ENCODE measurements at places on chromosomes 1 and 21.

DNA sequence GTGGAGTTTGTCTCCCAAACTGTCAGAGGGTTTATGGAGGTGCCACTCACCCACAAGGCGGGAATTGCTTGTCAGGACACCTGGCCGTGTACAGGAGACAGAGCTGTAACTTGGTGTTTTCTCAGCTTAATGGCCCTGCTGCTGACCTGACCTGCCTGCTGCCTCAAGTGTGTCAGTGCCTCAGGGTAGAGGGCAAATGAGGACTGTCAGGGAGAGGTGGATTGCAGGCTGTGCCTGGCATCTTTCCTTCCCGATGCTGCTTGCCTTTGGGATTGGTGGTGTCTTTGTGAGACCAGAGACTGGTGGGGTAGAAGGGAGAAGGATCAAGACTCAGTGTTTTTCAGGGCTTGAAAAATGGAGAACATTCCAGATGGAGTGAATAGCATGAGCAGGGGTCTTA is 31.4 kb downstream of the TMEM53 start:
- DNase-seq, result no peak

GRCh38 chr1:71414179-71414578 is 333.3 kb upstream of the ZRANB2 start:
- DNase-seq, result no peak

GRCh38 chr21:40299451-40299850 is 432.2 kb downstream of the PCP4 start:
- DNase-seq, result no peak

DNA sequence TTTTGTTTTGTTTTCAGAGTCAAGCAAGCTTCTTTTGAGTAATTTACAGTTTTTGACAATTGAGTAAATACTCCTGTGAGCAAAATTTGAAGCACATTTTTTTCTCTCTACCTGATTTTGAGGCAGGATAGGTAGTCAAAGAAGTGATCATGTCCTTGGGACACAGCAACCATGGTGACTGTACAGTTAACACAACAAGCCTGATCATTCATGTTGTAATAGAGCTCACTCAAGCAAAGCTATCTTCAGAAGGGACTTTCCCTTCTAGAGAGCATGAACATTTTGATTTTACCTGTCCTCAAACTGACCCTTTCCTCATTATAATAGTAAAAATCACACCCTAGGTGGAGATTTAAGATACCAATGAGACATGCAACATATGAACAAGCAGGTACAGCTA is 126.5 kb upstream of the KCNK1 start:
- DNase-seq, result no peak

- no peak for DNase-seq
Measured at GRCh38 chr21:25913479-25913878, 178.7 kb downstream of the GABPA start.

DNA sequence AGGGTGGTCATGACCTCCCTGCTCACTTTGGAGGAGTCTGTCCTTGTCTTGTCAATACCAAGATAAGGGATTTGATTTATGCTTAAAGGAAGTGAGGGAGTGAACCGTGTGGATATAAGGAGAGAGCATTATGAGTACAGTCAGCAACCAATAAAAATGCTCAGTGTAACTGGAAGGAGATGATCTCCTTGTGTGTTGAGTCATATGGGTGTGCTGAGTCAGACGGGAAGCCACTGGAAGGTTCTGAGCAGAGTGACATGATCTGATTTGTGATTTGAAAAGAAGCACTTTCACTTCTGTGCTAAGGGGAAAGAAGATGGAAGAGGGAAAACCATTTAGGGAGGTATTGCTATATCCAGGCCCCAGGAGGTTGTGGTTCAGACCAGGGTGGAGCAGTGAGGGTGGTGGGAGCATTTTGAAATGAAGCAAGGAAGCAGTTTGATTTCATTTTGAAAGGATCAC is 2.5 kb upstream of the BCL10 start:
- no peak for DNase-seq

DNA sequence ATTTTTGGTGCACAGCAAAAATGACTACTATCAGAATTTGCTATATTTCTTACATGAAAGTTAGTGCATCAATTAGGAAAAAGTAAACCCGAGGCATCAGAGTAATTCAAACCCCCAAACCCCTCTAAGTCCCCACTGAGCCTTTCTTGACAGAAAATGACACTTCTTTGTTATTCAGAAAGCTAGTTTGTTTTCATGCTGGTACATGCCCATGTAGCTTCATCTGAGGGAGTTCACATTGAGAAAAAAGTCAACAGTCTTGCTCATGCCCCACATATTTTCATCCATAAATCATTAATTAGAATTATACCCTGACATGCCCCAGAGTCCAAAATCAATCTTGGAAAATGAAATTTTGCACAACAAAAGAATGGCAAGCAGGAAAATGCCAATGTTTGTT is 39.9 kb upstream of the PDC start:
- DNase-seq, result no peak

DNA sequence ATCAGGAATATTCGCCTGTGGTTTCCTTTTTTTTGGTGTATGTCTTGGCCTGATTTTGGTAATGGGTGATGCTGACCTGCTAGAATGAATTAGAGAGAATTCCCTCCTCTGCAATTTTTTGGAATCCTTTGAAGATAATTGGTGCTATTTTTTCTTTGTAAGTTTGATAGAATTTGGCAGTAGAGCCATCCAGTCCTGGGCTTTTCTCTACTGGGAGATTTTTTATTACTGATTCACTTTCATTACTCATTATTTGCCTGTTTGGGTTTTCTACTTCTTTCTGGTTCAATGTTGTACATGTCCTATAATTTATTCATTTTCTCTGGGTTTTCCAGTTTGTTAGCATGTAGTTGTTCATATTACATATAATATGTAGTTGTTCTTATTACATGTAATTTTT is 48.7 kb downstream of the NTMT2 start:
- DNase-seq, result no peak

DNA sequence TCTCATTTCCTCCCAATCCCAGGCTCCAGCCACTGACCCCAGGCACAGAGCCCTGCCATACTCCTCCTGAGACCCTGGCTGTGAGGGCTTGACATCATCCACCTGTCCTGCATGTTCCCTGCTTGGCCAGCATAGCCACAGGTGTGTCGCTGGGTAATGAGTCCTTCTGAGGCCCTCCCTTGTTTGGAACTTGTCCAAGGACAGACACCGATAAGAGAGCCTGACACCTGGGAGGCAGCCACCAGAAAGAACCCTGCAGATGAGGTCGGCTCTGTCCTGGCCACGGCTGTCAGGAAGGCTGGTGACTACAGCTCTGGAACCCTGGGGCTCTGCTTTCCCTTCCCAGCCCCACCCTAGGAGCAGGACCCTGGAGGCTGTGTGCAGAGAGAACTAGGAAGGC is 34.6 kb downstream of the TMEM63A start:
- DNase-seq, result no peak

DNA sequence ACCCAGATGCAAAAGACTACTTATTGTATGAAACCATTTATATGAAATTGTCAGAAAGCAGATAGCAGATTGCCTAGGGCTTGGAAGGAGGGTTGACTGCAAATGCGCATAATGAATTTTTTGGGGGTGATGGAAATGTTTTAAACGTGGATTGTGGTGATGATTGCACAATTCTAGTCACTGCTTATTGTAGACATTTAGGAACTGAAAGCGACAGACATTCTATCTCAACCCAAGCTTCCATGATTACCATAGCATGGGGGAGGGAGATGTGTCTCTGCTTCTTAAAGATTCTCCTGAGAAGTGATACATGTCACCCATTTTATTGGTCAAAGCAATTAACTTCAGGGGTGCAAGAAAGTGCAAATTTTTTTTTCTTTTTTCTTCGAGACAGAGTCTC is 2.8 kb upstream of the MTF2 start:
- no peak for DNase-seq

GRCh38 chr1:159040206-159040605 is 30.5 kb downstream of the IFI16 start:
- no peak for DNase-seq

GRCh38 chr1:9561429-9561828 is 22.2 kb downstream of the SLC25A33 start:
- no peak for DNase-seq

GRCh38 chr1:93453911-93454310 is 6.0 kb downstream of the FNBP1L start:
- no peak for DNase-seq

GRCh38 chr21:34223376-34223775 is 140.4 kb upstream of the KCNE2 start:
- no peak for DNase-seq

DNA sequence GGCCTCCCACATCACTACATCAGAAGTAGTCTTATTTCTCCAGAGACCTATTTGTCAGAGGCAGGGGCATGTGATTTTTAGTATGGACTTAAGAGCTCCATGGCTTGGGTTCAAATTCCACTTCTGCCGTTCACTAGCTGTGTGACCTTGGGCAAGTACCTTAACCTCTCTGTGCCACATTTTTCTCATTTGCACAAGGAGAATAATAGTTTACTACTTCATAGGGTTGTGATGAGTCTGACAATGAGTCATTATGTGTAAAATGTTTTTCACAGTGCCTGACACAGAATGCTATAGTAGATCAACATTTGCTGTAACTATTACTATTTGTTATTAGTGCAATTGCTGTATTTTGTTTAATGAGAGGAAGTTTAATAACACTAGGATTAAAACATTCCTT is 200.6 kb downstream of the PRDM2 start:
- DNase-seq, result no peak

DNA sequence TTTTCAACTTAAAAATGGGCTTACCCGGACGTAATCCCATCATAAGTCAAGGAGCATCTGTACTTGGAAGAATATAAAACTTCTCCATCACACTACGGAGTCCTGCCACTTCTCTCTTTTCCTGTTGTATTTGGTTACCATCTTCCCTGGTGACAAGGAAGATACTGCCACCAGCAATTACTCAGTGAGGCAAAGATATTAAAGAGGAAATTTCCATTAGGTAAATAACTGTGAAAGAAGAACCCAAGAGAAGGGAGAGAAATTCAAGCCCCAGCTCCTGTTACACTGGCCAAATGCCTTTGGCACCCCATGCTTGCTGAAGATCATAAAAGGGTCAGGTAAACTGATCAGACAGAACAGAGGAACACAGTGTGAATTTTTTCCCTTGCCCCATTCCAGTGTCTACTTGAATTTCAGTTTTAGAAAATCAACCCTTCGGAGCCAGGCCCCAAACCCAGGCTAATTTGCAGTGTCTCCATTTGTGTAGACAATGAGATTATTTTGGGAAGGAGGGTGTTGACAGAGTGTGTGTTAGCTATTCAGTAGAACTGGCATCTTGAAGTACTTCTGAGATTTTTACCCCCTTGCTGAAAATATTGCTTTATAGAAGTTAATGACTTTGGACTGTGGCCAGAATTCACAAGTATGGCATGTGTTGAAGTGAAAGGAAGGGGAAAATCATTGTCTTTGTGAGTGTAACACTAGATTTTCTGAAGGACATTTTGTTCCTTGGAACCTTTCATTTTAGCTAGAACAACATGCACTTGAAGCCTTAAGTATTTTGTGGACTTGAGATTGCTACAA is 167.1 kb downstream of the DHRS3 start:
- DNase-seq, result no peak
